ENCODE measurements at places on chromosomes 16 and 17.

DNA sequence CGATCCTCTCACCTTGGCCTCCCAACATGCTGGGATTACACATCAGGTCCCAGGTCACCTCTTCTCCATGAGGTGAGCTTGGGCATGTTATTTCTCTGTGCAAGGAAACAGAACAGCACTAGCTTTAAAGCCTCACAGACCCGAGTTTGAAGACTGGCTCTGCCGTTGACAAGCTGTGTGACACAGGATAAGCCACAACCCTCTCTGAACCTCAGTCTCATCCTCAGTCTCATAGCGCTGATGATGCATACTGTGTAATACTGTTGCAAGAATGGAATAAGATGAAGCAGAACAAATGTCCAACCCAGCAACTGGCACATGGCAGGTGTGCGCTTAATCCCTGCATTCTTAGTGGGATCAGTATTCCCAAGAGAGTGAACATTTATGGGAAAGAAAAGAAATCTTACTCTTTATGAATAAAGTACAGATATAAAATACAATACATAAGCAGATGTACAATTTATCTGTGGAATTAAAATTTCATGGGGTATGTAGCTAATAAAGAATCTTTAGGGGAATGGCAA, 43.5 kb downstream of the ABAT start:
- no peak for DNase-seq

DNA sequence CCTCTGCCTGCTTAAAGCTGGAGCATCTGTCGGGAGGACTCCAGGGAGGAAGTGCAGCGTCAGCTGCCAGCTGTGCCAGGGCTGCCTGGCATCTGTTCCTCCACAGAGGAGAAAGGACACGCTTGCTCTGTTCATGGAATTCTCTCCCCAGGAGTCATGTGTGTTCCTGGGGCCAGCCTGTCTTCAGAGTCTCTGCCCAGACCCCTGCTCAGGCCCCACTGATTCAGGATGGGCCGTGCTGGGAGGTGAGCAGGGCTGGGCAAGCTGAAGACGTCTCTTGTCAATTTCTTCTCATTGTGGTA, 24.2 kb downstream of the CRISPLD2 start:
- no peak for DNase-seq

- DNase-seq = no peak
These were observed 15.7 kb downstream of the GJD3 start for GRCh38 chr17:40348562-40349476.

GRCh38 chr17:40373324-40373723, 8.8 kb upstream of the GJD3 start:
- no peak for DNase-seq

DNA sequence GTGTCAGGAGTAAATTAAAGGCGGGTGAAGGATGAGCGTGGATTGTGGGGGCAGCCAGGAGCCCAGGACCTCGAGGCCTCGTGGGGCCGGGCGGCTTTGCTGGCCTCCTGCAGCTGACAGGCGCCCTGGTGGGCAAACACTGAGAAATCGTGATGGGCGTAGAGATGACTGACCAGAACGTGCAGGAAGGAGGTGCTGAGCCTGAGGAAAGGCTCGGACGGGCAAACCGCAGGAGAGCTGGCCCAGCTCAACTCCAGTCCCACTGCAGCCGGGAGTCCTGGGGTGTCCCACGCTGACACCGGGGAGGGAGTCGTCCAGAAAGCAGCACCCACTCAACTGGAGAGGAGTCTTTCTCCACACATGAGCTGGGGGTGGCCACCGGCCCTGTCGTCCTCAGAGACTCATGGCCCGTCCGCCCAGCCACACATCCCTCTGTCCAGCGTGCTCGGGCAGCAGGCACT, 36.9 kb downstream of the METRNL start:
- DNase-seq = no peak

- no peak for DNase-seq
These were observed 217.6 kb upstream of the KCNJ16 start for GRCh38 chr17:69857412-69857835.

DNA sequence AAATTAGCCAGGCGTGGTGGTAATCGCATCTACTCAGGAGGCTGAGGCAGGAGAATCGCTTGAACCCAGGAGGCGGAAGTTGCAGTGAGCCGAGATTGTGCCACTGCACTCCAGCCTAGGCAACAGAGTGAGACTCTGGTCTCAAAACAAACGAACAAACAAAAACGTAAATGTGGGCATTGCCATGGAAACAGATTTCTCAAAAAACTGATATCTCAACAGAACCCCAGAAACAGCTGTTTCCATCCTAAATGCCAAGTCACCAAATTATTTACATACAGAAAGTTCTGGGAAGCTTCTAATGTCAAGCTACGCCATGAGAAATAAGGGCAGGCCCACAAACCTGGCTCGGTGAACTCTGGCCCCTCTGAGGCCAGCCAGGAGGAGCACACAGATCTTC, 16.0 kb upstream of the ZNF689 start:
- DNase-seq = no peak

DNA sequence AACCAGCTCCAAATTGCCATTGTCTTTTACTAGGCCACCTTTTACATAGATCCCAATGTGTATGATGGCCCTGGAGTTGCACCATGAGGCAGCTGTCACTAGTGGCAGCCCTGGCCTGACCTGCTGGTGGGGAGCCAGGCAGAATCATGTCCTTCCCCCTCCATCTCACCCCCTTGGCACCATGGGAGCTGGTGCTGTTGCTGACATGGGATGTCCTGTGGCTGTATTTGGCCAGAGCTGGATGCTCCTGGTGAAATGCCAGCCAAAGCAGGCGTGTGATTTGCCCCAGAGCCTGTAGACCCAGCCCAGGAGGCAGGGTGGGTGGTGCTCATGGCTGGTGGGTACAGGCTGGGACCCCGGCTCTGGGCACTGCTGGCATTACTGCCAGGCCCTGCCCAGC, 18.6 kb downstream of the SLC12A3 start:
- no peak for DNase-seq

- no peak for DNase-seq
These were observed 223.8 kb downstream of the IRF8 start for GRCh38 chr16:86122681-86123342.

GRCh38 chr17:69958063-69958462, 117.0 kb upstream of the KCNJ16 start:
- no peak for DNase-seq
